CD8-positive, alpha-beta memory T cell (primary cell): ENCODE measurements at places on chromosomes 7 and 10.

DNA sequence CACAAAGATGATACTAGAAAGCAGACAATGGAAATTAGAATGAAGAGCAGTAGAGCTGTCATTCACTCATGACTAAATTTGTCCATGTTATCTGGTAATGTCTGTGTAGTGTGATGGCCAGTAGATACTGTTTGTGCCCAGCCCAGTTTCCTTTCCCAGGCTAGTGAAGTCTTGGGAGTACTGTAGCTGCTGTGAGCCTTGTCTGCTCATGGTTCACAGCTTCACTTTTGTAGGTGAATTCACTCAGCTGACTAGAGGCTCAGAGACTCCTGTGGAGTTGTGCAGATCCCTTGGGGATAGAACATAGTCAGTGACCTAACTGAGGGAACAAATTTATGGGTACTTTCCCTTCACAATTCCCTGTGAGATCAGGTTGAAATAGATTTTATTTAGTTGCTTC, 572.5 kb downstream of the ARL4A start:
- no peak for DNase-seq

DNA sequence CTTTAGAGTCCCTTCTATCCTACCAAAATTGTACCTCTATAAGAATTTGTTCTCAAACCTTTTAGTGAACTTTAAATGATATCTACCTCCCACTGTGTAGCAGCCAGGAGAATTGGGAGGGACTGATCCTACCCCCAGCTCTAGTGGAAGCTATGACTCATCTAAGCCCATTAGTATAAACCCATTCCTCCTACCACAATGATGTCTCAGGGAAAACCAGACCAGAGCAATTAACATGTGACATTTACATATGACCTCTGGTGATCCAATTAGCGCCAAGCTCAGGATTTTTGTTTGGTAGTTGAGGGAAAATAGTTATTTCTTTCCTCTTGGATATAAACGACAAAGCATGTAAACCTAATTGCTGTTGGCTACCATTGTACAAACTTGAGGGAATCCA, 33.1 kb upstream of the R3HCC1L start:
- no peak for DNase-seq

DNA sequence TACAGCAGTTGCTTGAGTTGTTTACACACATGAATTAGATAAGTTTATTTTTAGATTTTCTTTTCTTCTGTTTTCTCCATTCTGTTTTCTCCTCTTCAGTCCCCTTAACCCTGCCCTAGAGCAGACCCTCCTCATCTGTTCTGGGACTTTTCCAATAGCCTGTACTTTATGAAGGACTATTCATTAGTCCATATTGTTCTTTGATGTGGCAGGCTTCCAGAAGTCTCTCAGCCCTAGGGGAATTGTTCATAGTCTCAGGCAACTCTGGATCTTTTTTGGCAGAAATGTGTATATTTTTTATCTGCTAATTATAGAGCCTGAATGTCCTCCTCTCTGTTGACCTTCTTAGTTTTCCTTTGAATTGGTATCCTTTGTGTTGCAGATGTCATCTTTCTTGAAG, 25.4 kb downstream of the KAT6B start:
- DNase-seq: no peak

- no peak for DNase-seq
These were observed 72.5 kb upstream of the TPK1 start for GRCh38 chr7:144908324-144908723.

DNA sequence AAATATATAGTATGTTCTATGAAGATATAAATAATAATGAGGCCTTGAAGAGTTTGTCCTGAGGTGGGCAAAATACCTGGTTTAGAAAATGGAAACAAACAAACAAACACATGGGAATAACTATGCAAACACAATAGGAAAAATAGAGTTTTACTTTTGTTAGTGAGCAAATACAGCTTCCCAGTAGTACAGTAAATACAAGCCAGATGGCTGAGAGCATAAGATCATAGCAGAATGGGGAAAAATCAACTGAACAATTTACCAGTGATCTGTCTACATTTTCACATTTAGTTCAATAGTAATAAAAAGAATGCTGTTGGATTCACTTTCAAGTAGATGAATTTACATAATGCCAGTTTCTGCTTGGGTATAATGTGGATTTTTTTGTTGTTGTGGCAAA, 45.1 kb downstream of the ADD3 start:
- no peak for DNase-seq

DNA sequence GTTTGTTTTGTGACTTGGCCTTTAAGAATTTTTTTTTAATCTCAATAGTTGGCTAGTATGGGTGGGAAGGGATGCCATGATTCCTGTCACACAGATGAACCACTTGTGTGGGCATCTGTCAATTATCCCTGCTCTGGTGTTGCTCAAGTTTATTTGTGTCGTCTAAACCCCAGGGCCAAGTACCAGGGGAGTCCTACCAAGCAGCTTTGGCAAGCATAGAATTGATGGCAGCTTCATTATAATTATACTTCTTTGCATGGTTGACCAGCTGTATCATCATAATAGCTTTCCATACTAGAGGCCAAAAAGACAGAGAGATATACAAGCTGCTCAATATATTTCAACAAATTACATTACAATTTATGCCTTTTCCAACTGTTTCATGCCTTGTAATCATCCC, 30.4 kb downstream of the SUGCT start:
- no peak for DNase-seq
